ENCODE measurements at places on chromosomes 7 and 10. TPM values are rescaled to one million over a fixed set of nuclear protein-coding genes. Genes with fewer than 3 reads are reported as not detected.

DNA sequence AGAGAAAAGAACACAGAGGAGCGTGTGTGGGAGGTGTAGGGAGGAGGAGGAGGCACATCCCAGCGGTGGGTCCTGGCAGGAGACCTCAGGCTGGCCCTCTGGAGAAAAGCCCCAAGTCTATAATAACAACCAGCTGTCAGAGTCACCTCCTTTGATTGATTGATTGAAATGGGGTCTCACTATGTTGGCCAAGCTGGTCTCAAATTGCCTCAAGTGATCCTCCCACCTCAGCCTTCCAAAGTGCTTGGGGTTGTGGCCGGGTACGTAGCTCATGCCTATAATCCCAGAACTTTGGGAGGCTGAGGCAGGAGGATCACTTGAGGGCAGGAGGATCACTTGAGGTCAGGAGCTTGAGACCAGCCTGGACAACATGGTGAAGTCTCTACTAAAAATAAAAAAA lies 103.0 kb upstream of the ANLN start:
- H3K27me3 ChIP-seq = no peaks in the 10 kb centered on the region
- H3K27ac ChIP-seq = no peak overlapping the region
- peaks cover 21% of the 10 kb centered on the region for H3K4me1 ChIP-seq
- H3K36me3 ChIP-seq = no peaks in the 10 kb centered on the region
- no peak overlapping the region for H3K4me3 ChIP-seq

DNA sequence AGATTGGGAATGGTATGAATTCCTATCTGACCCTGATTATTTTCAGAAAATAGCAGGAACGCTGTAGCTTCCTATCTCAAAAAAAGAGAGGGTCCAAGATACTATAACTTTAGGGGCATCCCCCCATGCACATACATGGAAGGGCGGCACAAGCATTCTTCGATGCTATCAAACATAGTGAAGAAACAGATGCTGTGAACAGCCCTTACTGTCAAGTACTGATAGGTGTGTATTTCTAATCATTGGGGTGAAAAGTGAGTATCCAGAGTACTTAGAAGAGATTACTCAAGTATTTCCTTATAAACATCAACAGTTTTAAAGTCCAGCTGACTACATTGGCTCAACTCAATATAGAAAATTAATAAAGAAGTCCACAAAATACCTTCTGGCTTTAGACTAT lies 17.0 kb upstream of the NUP42 start:
- no peak overlapping the region for H3K27ac ChIP-seq
- H3K27me3 ChIP-seq = no peaks in the 10 kb centered on the region
- no peak for DNase-seq

SAMD9 gene
- 64.4 TPM for total RNA-seq

DNA sequence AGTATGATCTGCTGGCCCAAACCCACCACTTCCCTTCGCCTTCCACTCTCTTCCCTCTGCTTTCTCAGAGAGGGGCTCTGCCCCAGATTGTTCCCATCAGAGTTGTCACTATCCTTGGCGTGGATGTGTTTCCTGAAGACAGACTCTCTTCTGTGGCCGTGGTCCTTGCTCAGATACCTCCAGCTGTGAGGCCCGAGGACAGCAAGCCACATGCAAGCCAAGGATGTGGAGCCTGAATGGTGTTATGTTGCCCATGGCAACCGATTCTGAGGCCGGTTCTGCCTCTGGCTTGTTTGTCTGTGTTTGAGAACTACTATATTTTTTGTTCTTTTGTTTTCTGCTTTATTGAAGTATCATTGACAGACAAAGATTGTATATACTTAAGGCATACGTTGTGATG lies 247.4 kb upstream of the PODXL start:
- no peaks in the 10 kb centered on the region for H3K36me3 ChIP-seq
- H3K4me3 ChIP-seq = no peak overlapping the region
- no peak for DNase-seq
- H3K27ac ChIP-seq = no peak overlapping the region
- peaks cover 4% of the 10 kb centered on the region for H3K27me3 ChIP-seq

GRCh38 chr7:19107356-19108146 lies 9.9 kb downstream of the TWIST1 start:
- peak overlapping the region; percentile 64 for H3K4me3 ChIP-seq
- peaks cover 32% of the 10 kb centered on the region for H3K4me1 ChIP-seq
- peak overlapping the region; percentile 49 for H3K27ac ChIP-seq
- DNase-seq = peak; percentile 59
- H3K27me3 ChIP-seq = peaks cover 25% of the 10 kb centered on the region

ZNF503 gene
- total RNA-seq = 11.1 TPM

GRCh38 chr7:30276203-30276900 lies 8.0 kb upstream of the ZNRF2 start:
- no peak overlapping the region for H3K27ac ChIP-seq
- peak; percentile 30 for DNase-seq
- H3K27me3 ChIP-seq = peaks cover 2% of the 10 kb centered on the region
- no peaks in the 10 kb centered on the region for H3K4me1 ChIP-seq

CELF2 gene
- total RNA-seq = 65.0 TPM

GRCh38 chr7:54960517-54960916 lies 58.3 kb upstream of the EGFR start:
- no peaks in the 10 kb centered on the region for H3K4me1 ChIP-seq
- DNase-seq = peak; percentile 33
- H3K27me3 ChIP-seq = no peaks in the 10 kb centered on the region
- H3K36me3 ChIP-seq = no peaks in the 10 kb centered on the region

TRDMT1 gene
- 5.9 TPM for total RNA-seq

DNA sequence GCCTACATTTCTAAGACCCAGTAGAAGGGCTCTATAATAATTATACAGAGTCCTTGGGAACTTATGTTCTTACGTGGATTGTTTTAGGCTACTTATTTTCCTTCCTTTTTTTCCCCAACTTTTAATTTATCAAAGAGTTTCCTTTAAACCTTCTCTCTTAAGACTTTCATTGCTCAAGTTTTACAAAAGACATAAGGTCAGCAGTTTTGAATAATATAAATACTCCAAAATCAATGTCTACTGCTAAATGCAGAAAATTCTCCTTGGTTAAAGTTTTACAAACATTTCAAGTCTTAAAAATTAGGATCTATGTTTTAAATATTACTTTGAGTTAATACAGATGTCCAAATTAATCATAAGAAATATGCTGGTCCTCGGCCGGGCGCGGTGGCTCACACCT lies 97.0 kb downstream of the LARP4B start:
- H3K27ac ChIP-seq = no peak overlapping the region
- no peak for DNase-seq
- no peak overlapping the region for H3K4me3 ChIP-seq
- no peaks in the 10 kb centered on the region for H3K4me1 ChIP-seq

GRID2IP gene
- total RNA-seq = 0.07 TPM

DNA sequence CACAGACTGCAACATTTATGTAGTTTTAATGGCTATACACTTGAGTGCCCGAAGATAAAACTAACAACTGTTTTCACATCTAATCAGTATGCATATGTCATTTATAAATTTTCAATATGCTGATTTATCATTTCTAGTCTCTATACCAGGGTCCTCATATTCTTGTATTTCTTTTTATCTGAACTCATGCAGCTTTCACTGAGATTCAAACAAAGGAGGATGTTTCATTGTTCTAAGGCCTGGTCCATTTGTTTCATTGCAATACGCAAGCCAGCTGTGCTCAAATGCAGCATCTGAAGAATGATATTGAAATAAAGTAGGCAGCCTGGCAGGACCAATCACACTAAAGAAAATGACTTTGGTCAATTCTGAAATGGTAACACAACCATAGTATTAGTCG lies 31.7 kb downstream of the MAGI2 start:
- peaks cover 6% of the 10 kb centered on the region for H3K4me1 ChIP-seq
- DNase-seq = no peak
- H3K4me3 ChIP-seq = no peak overlapping the region
- H3K36me3 ChIP-seq = no peaks in the 10 kb centered on the region
- no peak overlapping the region for H3K27ac ChIP-seq

- H3K4me1 ChIP-seq = peaks cover 16% of the 10 kb centered on the region
- no peaks in the 10 kb centered on the region for H3K36me3 ChIP-seq
- no peak overlapping the region for H3K4me3 ChIP-seq
- H3K27me3 ChIP-seq = no peaks in the 10 kb centered on the region
Measured at GRCh38 chr10:95445837-95446486, 115.2 kb downstream of the SORBS1 start.

DNA sequence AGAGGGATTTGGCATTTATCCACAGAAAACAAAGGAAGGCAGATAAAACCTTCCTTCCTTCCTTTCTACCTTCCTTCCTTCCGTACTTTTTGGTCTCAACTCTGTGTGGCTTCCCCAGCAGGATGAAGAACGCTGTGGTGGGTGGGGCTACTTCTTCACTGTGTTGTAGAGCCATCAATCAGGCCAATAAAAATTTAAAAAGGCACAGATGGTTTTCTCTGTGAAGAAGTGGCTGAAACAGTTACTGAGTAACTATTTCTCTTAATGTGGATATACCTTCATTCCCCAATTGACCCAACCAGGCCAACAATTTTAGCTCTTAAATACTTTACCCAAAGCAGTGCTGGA lies 75.8 kb downstream of the ZNF92 start:
- peak overlapping the region; percentile 63 for H3K27ac ChIP-seq
- H3K36me3 ChIP-seq = no peaks in the 10 kb centered on the region
- no peak overlapping the region for H3K4me3 ChIP-seq
- H3K4me1 ChIP-seq = peaks cover 7% of the 10 kb centered on the region

Data from astrocyte (in vitro differentiated cells and primary cell).